Stimulated activated CD8-positive, alpha-beta memory T cell treated with anti-CD3 and anti-CD28 coated beads, Interleukin-4, amount 100 ng/mL, for 4 hours (primary cell): ENCODE measurements at places on chromosomes 11 and 22.

DNA sequence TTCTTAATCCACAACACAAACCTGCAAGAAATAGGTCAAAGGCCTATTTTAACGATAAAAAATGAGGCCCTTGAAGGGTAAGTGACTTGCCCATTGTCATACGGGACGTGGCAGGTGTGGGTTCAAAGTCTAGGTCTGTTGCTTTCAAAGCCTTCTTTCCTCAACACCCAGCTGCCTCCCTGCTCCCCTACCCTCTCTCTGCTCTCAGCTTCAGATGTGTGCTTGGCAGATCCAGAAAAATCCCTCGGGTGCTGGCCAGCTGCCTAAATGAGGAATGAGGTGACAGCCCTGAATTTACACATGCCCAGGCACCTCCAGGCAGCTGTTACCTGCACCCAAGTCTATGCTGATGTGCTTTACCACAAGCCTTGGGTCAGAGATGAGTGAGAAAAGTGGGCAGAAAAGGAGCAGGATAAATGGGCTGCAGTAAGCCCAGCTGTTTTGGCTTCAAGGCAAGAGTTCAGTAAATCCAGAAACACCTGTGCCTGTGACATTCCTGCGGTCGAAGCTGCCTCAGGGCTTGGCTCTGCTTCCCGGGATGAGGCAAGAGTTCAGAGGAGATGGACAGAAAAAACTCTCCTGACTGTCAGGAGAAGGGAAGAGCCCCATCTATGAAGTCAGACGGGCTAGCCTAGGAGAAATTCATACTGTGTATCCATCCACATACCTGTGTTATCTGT is 49.9 kb upstream of the LDLRAD3 start:
- no peak for DNase-seq

DNA sequence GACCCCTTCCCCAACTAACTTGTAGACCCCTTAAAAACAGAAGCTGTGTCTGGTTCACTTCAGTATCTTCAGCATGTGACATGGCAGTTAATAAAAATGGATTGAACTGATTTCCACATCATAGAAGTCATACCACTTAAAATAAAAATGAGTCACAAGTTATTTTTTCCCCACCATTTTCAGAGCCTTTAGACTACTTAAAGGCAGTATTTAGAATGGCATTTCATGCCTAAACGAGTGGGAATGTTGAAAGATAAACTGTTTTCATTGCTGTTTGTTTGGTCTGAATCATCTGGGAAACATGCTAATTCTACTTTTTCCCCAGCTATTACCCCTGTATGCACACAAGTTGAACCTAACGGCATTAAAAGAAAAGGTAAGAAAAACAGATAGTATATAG is 324.0 kb downstream of the RAB38 start:
- no peak for DNase-seq

DNA sequence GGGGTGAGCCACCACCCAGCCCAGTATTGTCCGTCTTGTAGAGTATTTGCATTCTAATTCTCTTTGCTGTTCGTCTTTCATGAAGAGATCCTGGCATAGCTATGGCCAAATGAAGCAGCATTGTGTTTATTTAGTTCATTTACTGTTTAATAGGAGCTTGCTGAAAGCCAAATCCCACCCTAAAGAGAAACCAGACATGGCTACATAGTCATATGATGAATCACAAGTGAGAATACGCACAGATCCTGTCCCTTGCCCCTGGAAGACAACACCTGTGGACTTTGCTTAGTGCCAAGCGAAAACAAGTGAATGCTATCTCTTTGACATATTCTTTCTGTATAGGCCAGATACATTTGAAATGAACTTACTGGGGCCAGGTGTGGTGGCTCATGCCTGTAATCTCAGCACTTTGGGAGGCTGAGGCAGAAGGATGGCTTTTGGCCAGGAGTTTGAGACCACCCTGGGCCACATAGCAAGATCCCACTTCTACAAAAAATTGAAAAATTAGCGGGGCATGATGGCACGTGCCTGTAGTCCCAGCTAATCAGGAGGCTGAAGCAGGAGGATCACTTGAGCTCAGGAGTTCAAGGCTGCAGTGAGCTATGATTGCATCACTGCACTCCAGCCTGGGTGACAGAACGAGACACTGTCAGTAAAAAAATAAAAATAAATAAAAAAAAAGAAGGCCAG is 5.1 kb upstream of the ARFGAP3 start:
- no peak for DNase-seq

- no peak for DNase-seq
Measured at GRCh38 chr11:116614306-116615210, 158.2 kb downstream of the BUD13 start.

DNA sequence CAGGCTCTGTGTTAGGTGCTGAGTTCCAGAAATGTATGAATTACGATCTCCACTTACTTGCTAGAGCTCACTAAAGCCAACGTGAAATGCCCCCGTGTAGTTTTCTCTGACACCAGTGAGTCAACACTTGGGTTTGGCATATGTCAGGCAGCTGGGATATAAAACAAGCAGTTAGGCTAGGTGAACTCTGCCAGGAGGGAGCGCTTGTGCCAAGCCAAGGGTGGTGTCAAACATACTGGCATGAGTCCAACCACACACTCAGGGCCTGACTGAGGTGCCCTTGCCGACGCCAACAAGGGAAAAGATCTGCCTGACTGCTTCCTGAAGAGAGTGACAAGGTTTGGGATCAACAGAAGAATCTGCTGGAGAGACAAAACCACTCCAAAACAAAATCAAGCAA is 167.8 kb upstream of the NARS2 start:
- DNase-seq, result no peak

GRCh38 chr11:3732671-3733436 is 61.7 kb upstream of the CHRNA10 start:
- no peak for DNase-seq

GRCh38 chr11:125202977-125203376 is 38.4 kb downstream of the PKNOX2 start:
- no peak for DNase-seq

- DNase-seq, result no peak
Measured at GRCh38 chr11:721741-722345, 15.8 kb downstream of the EPS8L2 start.

DNA sequence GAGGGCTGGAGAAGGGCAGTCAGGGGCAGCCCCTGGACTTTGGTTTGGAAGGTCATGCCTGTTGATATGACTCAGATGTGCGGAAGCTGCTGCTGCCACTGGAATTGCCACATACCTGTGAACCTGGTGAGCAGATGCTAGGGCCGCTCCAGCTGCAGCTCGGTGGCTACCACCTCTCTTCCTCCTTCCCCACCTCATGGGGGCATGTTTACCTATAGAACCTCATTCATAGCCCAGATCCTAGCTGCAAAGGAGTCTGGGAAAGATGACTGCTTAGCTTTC is 17.5 kb upstream of the TSPAN18 start:
- no peak for DNase-seq

GRCh38 chr11:62863687-62864335 is 16.9 kb upstream of the SLC3A2 start:
- DNase-seq, result no peak

- DNase-seq, result no peak
Measured at GRCh38 chr11:35763301-35763700, 100.7 kb downstream of the TRIM44 start.

DNA sequence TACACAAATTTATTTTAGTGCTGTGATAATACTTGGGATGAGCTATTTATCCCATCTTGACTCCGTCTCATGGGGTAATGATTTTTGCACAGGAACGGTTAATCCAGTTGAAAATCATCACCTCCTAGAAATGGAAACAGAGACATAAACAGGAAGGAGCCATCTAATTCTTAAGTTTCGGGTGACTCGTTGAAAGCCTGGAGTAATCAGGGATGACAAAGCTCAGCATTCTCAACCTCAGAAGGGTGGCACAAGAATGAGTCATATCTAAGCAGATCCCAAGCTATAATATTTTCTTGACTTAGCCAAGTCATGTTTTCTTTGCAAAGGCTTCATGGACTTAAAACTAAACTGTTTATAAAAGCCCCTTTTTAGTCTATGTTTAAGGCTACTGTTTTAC is 280.8 kb upstream of the CCDC90B start:
- DNase-seq, result no peak

DNA sequence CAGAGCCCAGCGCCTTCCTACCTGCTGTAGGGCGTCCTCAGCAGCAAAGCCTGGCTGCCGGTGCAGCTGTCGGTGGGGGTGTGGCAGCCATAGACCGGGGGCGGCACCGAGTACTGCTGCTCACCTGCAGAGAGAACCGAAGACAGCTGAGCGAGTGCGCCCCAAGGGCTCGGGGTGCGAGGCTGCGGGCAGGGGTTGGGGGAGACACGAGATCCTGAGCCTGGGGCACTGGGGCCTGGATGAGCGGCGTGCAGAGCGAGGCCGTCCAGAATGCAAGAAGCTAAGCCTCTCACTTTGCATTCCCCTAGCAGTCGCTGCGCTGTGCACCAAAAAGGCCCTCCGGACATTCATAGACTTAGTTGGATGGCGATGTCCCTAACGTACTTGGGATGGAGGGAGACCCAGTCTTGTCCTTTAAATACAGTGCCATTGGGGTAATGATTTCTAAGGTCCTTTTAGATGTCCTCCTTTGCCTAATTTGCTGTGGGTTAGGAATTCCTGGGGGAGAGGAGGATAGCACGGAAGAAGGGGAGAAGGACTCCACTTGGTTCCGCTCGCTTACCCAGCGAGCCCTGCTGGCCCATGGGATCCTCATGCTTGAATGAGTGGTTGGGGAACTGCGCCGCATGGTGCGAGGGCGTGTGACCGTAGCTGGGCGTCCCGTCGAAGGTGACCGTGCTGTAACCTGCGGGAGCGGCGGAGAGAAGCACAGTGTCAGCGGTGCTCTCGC is 7.2 kb downstream of the WT1 start:
- no peak for DNase-seq

DNA sequence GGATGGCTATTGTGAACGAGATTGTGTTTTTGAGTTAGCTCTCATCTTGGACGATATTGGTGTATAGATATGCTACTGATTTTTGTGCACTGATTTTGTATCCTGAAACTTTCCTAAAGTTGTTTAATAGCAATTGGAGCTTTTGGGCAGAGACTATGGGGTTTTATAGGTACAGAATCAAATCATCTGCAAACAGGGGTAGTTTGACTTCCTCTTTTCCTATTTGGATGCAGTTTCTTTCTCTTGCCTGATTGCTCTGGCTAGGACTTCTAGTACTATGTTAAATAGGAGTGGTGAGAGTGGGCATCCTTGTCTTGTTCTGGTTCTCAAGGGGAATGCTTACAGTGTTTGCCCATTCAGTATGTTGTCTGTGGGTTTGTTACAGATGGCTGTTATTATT is 8.9 kb upstream of the SCGB1D1 start:
- DNase-seq, result no peak

DNA sequence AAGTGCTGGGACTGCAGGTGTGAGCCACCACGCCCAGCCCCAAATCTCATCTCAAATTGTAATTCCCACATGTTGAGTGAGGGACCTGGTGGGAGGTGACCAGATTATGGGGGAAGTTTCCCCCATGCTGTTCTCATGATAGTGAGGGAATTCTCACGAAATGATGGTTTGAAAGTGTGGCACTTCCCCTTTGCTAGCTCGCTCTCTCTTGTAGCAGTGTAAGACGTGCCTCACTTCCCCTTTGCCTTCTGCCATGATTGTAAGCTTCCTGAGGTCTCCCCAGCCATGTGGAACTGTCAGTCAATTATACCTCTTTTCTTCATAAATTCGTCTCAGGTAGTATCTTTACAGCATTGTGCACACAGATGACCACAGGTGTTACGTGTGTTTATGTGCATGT is 357.8 kb downstream of the CADM1 start:
- DNase-seq, result no peak

DNA sequence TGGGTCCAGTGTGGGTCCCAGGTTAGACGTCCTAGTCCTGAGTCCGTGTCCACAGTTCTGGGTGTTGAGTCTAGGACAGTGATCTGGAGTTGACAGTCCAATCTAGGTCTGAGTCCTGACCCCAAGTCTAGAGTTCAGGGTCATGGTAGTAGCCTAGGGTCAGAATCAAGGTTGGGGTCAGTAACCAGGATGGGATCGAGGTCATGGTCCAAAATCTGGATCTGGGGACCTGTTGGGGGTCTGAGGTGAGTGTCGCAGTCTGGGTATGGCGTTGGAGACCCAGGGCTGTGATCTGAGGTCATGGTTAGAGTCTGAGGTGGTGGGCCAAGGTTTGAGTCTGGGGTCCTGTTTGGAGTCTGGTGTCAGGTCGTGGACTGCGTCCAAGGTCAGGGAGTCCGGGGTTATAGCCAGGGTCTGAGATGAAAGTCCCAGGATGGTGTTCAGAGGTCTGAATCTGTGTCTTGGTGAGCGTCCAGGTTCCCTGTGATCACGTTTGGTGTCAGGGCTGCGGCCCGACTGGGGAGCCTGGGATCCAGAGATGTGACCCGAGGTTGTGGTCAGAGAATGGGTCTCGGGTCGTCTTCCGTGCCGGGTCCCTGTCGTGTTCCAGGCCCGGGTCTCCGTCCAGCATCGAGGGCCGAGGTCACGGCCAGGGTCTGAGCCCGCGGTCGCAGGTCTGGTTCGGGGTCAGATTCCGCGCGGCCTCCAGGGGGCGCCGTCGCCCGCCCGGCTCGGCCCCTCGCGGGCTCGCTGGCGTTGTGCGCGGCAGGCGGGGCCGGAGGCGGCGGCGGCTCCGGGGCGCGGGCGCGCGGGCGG is 432 bp upstream of the GRK2 start:
- no peak for DNase-seq

GRCh38 chr11:86261328-86261727 is 16.8 kb downstream of the EED start:
- no peak for DNase-seq
